ENCODE measurements at places on chromosomes 7 and 10.

DNA sequence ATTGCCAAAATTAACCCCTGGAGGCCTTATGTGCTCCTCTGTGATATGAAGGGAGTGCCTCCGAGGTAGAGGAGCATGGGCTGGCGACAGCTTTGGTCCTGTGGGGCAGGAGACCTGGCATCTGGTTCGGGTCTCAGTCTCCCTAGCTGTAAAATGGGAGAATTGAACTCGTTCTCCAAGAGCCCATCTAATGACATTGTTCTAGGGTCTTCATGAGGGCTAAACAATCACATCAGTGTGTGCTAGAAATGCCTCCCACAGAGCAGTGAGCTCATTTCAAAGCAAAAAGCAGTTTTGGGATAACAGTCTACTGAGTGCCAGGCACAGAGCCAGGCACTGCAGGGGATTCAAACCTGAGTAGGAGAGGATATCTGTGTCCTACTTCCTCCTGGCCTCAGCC is 248.0 kb downstream of the RPS24 start:
- no peak for DNase-seq

GRCh38 chr10:25068152-25069058 is 52.0 kb downstream of the THNSL1 start:
- DNase-seq, result no peak

GRCh38 chr10:59179068-59179467 is 2.6 kb downstream of the PHYHIPL start:
- no peak for DNase-seq

GRCh38 chr10:99784016-99784726 is 1.7 kb downstream of the ABCC2 start:
- DNase-seq, result no peak

DNA sequence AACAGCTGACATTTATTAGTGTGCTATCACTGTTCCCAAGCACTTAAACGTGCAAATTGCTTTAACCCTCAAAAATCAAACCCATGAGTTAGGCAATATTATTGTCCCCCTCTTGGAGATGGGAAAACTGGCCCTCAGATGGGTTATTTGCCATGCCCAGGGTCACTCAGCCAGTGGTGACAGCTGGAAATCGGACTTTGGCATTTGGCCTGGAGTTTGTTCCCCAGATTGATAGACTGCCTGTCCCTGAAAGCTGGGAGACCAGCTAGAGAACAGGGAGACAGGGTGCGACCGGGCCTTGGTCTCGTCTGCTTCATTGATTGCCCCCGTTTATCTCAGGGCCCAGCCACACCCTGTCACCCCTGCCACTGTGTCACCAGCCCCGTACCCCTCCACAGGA is 366.3 kb upstream of the GALNT17 start:
- no peak for DNase-seq

- DNase-seq, result no peak
Measured at GRCh38 chr7:82131215-82131614, 312.4 kb downstream of the CACNA2D1 start.

DNA sequence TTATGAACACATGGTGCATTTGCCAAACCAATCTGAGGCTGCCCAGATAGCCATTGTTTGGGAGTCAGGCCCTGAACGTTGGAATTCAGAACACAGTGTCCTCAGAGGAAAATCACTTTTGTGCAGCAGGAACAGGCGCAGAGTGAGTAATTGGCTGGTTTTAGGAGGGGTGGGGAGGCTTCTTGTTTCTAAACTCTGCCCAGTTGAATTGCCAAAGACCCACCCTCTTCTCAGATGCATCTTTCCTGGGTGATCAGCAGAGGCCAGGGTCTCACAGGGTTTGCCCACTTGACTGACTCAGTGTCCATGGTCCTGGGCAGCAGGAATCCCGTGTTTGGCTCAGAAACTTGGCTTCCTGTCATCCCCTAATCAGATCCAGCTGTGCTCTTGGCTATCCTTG is 24.3 kb downstream of the PRLHR start:
- DNase-seq, result no peak

DNA sequence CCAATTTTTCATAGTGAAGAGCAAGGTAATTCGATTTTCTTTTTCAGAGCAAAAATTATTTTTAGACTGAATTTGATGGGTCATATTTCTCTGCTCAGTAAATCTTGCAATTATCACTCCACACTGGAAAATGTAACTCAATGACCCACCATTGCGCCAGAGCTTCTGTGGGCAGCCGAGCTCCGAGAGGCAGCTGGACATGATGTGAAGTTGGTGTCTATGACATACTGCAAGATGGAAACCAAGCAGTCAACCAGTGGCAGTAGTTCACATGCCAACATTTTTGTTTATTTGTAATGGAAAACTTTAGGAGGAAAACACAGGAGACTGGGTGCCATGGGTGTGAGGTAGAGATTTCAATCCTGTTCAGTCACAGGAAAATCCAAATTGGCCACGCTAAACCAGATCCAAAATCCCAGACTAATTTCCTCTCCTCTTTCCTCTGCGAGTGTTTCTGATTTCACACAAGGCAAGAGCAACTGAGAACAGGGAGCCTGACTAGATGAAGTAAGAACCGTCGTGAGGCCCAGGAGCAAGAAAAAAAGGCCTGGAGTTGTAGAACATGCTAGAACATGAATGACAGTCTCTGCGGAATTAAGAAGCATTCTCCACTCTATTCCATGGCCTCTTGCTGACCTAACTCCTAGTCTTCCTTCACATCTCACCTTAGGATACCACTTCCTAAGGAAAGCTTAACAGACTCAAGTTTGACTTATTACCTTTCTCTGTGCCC is 39.3 kb downstream of the CALD1 start:
- DNase-seq, result no peak

GRCh38 chr10:78335691-78336401 is 302.2 kb downstream of the RPS24 start:
- DNase-seq, result no peak

- no peak for DNase-seq
Measured at GRCh38 chr7:146255609-146256008, 139.0 kb downstream of the CNTNAP2 start.

DNA sequence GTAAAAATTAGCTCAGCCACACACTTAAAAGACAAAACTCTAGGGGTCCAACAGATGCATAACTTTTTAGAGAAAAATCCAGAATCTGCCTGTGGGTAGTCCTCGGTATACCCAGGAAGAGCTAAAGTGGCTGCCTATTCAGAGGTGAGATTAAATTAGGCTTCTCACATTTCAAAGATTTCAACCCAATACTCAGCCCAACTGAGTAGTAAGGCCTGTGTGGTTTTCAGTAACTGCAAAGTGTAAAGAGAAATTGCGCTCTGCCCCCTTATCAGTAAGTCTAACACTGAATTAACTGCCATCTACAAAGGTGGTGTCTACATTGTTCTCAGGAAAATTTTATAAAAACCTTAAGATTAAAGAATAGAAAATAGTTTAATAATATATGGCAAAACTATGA is 88.2 kb downstream of the ELMO1 start:
- no peak for DNase-seq

GRCh38 chr7:138008588-138009349 is 6.9 kb upstream of the CREB3L2 start:
- DNase-seq, result no peak

DNA sequence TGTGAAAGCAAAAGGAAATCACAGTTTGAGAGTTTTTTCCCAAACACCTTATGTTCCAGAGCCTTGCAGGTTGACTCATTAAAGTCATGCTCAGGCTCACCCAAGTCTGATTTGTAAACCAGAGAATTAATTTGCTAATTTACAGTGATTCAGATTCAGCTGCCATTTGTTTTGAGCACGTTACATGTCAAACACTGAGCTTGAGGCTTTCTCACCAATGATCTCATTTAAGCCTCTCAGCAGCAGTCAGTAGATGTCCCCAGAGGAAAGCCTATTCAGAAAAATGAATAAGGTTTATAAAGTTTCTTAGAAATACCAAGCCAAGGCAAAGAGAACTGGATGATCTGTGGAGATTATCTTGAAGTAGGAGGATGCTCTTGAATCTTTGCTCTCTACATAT is 420.4 kb downstream of the HTR7 start:
- DNase-seq, result no peak

DNA sequence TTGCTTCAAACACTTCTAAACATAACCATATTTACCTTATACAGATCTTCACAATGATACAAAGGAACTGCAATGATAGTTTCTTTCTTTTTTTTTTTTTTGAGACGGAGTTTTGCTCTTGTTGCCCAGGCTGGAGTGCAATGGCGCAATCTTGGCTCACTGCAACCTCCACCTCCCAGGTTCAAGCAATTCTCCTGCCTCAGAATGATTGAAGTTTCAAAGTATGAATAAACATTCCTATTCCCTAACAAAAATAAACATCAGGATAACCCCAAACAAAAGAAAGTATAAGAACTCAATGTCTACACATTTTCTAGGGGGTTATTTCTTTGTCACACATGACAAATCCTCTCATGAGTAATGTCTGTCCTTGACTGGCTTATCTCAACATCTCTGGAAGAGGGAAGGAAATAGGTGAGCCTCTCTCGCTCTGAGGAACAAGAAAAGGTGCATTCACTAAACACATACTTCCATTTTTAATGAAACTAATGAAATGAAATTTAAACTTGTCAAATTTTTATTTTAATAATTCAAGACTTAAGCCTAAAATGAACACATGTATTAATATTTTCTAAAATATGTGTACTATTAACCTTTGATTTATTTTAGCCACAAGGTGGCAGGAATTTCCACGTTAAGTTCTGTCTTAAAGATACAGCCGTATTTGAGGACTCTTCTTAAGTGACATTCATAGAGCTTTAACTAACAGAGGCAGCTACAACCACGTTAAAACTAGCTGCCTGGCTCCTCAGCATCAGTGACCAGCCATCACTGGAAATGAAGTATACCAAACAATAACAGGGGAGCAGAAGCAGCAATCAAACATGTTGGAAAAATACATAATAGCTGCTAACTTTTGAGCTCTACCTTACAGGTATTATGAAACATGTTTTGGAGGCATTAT is 58.3 kb downstream of the MALSU1 start:
- DNase-seq, result no peak

DNA sequence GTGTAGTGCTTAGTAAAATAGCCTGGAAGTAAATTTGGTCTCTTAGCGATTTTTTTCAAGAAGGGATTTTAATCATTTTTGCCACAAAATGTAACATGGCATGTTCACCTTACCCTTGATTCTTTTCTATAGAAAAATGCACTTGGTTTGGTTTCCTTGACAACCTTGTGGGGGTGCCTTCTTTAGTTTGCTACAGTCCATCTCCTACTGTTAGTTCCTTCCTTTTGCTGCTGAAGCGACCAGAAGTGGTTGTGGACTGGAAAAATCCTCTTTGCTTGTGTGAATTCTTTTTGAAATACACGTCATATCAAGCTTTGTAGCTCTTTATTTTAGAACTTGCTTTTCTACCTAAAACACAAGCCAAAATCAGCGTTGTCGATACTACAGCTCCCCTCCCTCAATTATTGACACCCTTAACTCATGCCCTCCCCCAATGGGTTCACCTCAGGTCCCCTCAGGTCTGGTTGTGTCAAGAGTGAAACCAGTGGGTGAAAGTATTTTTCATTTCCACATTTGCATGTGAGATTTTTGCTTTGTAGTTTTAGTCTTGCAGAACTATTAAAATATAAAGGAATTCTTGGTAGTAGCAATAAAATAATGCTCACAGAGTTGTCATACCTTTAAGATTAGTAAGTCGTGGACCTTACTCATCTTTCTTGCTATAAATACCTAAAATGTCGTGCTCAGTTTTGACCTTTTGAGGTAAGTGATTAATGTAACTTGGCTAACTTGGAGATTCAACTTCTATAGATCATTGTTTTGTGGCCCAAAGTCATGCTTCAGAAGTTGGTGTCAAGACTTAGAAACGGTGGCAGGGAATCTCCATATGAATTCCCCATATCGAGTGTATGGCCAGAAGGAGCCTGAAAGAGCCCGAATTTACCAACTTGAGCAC is 1.5 kb downstream of the ACTR3B start:
- DNase-seq, result no peak

DNA sequence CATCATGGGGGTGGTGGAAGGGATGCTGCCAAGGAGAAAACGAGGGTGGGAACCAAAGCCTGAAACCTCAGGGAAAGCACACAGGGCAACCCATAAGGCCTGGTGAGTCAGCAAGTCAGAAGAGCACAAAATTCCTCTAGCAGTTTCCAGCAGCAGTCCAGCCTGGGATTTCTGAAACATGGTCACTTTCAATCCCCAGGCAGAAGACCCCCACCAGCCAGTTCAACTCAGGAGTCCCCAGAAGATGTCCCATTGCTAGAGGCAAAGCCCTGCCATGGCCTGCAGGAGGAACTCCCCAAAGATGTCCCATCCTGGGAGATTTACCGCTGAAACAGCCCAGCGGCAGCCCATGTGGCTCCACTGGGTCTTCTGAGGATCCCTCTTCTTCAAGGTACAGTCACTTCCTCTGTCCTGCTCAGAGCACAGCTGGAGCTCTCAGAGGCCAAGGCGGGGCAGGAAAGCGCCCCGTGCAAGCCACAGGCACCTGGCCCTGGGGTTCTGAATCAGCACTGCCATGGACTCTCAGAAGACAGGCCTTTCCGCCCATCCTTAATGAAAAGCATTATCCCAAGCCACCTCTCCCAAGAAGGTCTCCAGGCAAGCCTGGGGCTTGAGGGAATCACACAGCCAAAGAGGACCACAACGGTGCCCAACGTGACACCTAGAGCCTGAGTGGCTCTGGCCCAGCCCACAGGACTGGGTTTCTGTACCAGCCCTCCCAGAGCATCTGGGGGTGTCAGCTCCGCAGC is 196.9 kb downstream of the GRID1 start:
- no peak for DNase-seq

DNA sequence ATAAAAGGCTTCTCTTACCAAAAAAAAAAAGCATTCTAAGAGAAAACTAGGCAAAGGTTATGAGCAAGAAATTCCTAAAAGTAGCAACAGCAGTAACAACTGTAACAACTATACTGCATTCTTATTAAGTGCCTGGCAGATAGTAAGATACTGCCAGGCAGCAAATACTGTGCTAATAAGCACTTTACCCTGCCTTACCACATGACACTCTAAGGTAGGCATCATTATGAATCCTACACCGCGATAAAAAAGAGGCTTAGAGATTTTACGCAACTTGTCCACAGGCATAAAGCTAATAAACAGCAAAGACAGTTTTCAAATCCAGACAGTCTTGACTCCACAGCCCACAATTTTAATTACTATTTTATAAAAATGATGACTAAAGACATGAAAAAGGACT is 83.2 kb downstream of the USP6NL start:
- no peak for DNase-seq

DNA sequence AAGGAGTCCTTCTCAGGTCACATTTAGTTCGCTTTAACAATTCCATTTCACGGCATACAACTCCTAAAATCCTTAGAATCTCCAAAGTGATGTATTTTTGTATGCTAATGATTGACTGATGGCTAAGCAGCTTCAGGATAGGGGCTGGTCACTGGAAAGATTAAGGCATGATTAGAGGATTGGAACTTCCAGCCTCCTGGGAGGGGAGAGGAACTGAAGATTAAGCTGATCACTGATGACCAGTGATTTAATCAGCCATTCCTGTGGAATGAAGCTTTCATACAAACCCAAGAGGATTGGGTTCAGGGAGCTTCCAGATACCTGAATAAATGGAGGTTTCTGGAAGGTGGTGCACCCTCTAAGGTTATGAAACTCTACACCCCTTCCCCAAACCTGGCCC is 123.9 kb upstream of the CDK13 start:
- DNase-seq, result no peak

GRCh38 chr7:94003446-94004023 is 620 bp downstream of the BET1 start:
- DNase-seq, result no peak

GRCh38 chr10:116598329-116598728 is 7.6 kb downstream of the PNLIPRP1 start:
- DNase-seq, result no peak

- no peak for DNase-seq
Measured at GRCh38 chr10:132405463-132405991, 8.5 kb downstream of the PWWP2B start.

- DNase-seq, result no peak
Measured at GRCh38 chr10:98272245-98272644, 4.3 kb upstream of the LOXL4 start.

- DNase-seq, result no peak
Measured at GRCh38 chr7:79548727-79549126, 95.3 kb upstream of the MAGI2 start.
